Trophoblast cell (in vitro differentiated cells and primary cell): ENCODE measurements at places on chromosomes 5 and 9.

DNA sequence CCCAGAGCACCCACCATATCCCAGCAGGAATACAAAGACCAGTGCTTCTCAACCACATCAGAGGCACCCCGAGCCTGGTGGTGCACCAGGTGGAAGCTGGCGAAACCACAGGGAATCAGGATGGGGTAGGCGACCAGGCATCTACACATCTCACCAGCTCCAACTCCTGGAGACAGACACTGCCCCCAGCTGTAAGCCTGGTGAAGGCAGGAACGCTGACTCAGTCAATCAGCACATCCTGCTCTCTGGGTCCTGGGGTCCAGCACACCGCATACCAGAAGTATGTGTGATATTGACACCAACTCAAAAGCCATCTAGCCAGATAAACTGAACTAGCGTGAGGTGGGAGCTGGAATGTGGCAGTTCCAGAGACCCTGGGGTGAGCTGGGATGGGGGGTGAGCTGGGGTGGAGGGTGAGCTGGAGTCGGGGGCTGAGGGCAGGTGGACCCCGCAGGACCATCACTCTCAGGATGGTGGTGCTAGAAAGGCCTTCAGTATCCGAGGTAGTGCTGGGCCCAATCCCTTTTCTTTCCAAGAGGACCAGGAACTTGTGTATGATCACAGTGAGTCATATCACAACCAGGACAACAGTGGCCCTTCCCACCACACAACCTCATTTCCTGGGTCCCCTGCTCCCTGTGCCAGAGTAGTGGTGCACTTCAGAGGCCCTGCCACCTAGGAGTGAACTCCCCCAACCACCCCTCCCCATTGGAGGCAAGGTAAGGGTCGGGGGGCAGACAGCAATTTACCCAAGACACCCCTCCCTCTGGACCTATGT lies 2.5 kb downstream of the DBN1 start:
- peaks cover 36% of the 10 kb centered on the region for H3K4me1 ChIP-seq
- peaks cover 55% of the 10 kb centered on the region for H3K36me3 ChIP-seq
- H3K27me3 ChIP-seq = no peaks in the 10 kb centered on the region
- H3K27ac ChIP-seq = no peak overlapping the region

- H3K4me1 ChIP-seq = peaks cover 7% of the 10 kb centered on the region
- H3K27ac ChIP-seq = no peak overlapping the region
- no peak overlapping the region for H3K4me3 ChIP-seq
- H3K27me3 ChIP-seq = no peaks in the 10 kb centered on the region
- DNase-seq = no peak
- no peaks in the 10 kb centered on the region for H3K36me3 ChIP-seq
These were observed 17.9 kb upstream of the C5orf47 start for GRCh38 chr5:173970878-173971650.

DNA sequence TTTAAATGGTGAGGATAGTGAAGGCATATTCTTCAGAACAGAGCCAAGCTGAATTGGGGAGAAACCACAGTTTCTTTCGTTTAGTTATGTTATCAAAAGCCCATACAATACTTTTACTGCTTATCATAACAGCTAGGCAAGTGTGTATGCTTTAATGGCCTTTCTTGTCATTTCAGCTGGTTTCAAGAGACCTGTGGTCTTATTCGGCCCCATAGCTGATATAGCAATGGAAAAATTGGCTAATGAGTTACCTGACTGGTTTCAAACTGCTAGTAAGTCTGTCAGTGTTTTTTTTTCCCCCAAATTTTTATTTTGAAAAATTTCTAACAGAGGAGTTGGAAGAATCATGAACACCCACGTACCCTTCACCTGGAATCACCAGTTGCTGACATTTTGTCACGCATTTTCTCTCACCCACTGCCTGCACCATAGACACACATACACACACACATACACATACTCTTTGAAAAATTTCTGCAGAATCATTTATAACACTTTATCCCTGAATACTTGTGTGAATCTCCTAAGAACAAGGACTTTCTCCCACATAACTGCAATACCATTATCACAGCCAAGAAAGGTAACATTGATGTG lies 63.7 kb downstream of the TJP2 start:
- no peak for DNase-seq
- H3K4me1 ChIP-seq = no peaks in the 10 kb centered on the region
- H3K4me3 ChIP-seq = no peak overlapping the region
- no peaks in the 10 kb centered on the region for H3K27me3 ChIP-seq

GRCh38 chr9:131475111-131475955 lies 27.4 kb upstream of the POMT1 start:
- H3K27ac ChIP-seq = no peak overlapping the region
- peaks cover 73% of the 10 kb centered on the region for H3K36me3 ChIP-seq
- no peak for DNase-seq
- no peak overlapping the region for H3K4me3 ChIP-seq

- H3K27me3 ChIP-seq = no peaks in the 10 kb centered on the region
- no peak overlapping the region for H3K4me3 ChIP-seq
- no peaks in the 10 kb centered on the region for H3K4me1 ChIP-seq
- H3K36me3 ChIP-seq = no peaks in the 10 kb centered on the region
These were observed 27.0 kb downstream of the PTGES start for GRCh38 chr9:129725795-129726251.

GRCh38 chr5:68021916-68022315 lies 193.6 kb upstream of the PIK3R1 start:
- H3K27me3 ChIP-seq = no peaks in the 10 kb centered on the region
- H3K4me3 ChIP-seq = no peak overlapping the region
- H3K27ac ChIP-seq = no peak overlapping the region
- H3K4me1 ChIP-seq = peaks cover 2% of the 10 kb centered on the region

DNA sequence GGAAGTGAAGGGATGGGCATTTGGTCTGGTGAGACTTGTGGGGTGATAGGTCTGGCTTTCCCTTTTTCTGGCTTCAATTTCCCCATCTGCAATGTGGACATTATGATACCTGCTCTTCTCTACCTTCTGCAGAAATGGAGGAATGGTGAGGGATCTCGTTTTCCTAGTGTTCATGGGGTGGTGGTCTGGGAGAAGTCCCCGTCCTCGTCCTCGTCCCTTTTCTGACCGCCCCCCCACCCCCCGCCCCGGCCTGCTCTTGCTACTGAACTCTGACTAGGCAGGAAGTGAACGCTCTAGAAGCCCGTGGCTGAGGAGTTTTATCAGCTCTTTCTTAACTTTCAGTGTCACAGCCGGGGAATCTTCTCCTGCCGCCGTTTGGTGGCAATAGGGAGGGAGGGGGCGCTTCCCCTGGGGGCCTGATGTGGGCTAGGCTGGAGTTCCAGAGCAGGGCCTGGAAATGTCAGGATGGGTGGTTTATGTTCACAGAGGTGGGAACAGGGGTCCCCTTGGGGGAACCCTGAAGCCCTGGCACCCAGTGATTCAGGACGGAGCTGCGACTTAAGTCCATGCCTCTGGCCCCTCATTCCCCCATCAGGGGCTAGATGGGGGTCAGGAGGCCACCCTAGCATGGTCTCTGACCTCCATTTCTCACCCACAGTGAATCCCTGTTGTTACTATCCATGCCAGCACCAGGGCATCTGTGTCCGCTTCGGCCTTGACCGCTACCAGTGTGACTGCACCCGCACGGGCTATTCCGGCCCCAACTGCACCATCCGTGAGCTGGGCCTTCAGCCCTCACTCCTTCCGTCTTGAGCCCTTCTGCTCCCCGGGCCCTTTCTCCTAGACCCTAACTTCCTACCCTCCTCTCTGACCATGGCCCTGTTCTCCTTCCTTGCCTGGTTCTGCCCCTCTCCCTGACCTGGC lies 6.7 kb downstream of the PTGS1 start:
- H3K27me3 ChIP-seq = no peaks in the 10 kb centered on the region
- DNase-seq = no peak
- no peak overlapping the region for H3K4me3 ChIP-seq
- no peaks in the 10 kb centered on the region for H3K4me1 ChIP-seq
- H3K36me3 ChIP-seq = no peaks in the 10 kb centered on the region

DNA sequence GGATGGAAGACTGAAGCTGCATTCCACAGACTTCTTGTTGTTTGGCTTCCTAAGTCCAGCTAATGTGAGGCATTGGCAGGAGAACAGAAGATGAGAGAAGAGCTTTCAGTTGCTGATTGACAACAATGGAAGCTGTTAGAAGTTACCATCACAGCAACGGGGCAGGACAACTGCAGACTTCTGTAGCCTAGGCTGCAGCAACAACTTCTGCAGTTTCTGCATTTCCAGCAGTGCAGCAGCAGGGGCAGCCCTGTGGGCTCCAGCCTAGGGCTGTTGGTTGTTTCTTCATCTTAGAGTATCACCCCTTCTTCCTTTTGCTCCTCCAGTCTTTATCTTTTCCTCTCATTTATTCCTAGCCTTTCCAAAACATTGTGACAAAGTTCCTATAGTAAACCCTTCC lies 528.8 kb upstream of the PTGER4 start:
- H3K4me1 ChIP-seq = no peaks in the 10 kb centered on the region
- no peaks in the 10 kb centered on the region for H3K27me3 ChIP-seq
- no peak overlapping the region for H3K4me3 ChIP-seq
- H3K36me3 ChIP-seq = no peaks in the 10 kb centered on the region
- H3K27ac ChIP-seq = no peak overlapping the region
- no peak for DNase-seq

DNA sequence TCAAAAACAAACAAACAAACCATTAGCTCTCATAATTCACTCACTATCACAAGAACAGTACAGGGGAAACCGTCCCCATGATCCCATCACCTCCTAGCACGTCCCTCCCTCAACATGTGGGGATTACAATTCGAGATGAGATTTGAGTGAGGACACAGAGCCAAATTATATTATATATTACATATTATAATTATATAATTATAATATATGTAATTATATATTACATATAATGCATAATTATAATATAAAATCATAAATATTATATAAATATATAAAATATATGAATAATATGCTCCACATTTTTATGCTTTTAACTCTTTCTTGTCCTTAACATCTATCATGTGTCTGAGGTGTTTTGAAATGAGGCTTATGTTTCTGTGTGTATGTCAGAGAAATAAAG lies 3.4 kb upstream of the C9 start:
- H3K4me3 ChIP-seq = no peak overlapping the region
- no peak overlapping the region for H3K27ac ChIP-seq
- H3K27me3 ChIP-seq = no peaks in the 10 kb centered on the region
- H3K4me1 ChIP-seq = peaks cover 2% of the 10 kb centered on the region
- no peak for DNase-seq
- no peaks in the 10 kb centered on the region for H3K36me3 ChIP-seq

- no peak overlapping the region for H3K27ac ChIP-seq
- peaks cover 7% of the 10 kb centered on the region for H3K36me3 ChIP-seq
- peak; percentile 63 for DNase-seq
- no peaks in the 10 kb centered on the region for H3K27me3 ChIP-seq
These were observed 43.3 kb downstream of the PUM3 start for GRCh38 chr9:2800394-2801179.

DNA sequence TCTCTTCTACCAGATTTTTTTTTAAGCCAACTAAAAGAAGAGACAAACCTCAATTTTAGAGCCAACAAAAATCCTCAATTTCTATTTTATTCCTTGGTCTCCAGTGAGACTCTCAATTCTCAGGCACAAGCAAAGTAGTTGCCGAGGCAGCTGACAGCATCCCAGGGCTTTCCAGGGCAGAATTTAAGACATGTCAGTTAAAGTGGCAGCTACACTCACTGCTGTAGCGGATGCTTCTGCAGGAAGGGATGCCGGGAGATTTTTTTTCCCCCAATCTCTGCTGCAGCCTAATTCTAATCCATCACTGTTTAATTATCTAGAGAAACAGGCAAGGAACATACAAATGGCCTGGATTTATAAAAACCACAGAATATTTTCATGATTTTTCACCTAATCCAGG lies 57.0 kb downstream of the TTC39B start:
- no peak overlapping the region for H3K27ac ChIP-seq
- H3K4me1 ChIP-seq = no peaks in the 10 kb centered on the region
- H3K4me3 ChIP-seq = no peak overlapping the region
- no peaks in the 10 kb centered on the region for H3K36me3 ChIP-seq
- DNase-seq = no peak

- no peaks in the 10 kb centered on the region for H3K27me3 ChIP-seq
- no peak overlapping the region for H3K4me3 ChIP-seq
- no peak for DNase-seq
These were observed 213.7 kb upstream of the SNX2 start for GRCh38 chr5:122561209-122561608.

GRCh38 chr5:151245680-151246219 lies 7.2 kb upstream of the GM2A start:
- no peaks in the 10 kb centered on the region for H3K36me3 ChIP-seq
- H3K4me3 ChIP-seq = no peak overlapping the region
- H3K4me1 ChIP-seq = peaks cover 9% of the 10 kb centered on the region
- H3K27me3 ChIP-seq = no peaks in the 10 kb centered on the region
- no peak overlapping the region for H3K27ac ChIP-seq

DNA sequence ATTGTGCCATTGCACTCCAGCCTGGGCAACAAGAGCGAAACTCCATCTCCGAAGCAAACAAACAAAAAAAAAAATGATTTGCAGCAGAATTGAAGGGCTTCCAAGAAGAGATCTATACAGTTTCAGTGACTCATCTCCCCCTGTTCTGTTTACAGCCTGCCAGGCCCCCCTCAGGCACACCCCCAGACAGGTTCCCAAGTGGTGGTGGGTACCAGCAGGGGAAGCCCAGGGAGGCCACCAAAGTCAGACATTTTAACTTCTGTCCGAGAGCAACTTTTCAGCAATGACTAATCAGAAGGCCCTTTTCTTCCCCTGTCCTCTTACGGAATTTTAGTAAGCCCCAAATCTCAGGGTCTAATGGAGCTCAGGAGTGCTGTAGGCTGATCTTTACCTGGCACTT lies 98.7 kb downstream of the PAX5 start:
- no peak overlapping the region for H3K4me3 ChIP-seq
- H3K4me1 ChIP-seq = no peaks in the 10 kb centered on the region
- no peak for DNase-seq
- peaks cover 2% of the 10 kb centered on the region for H3K27me3 ChIP-seq
- H3K36me3 ChIP-seq = no peaks in the 10 kb centered on the region

- no peak for DNase-seq
- H3K4me3 ChIP-seq = no peak overlapping the region
- no peak overlapping the region for H3K27ac ChIP-seq
- H3K36me3 ChIP-seq = no peaks in the 10 kb centered on the region
- H3K4me1 ChIP-seq = no peaks in the 10 kb centered on the region
These were observed 614 bp upstream of the LCN6 start for GRCh38 chr9:136748666-136749611.

GRCh38 chr5:53071298-53071697 lies 38.3 kb downstream of the MOCS2 start:
- H3K36me3 ChIP-seq = peaks cover 4% of the 10 kb centered on the region
- DNase-seq = no peak
- H3K27me3 ChIP-seq = no peaks in the 10 kb centered on the region
- H3K27ac ChIP-seq = no peak overlapping the region
- H3K4me3 ChIP-seq = no peak overlapping the region

DNA sequence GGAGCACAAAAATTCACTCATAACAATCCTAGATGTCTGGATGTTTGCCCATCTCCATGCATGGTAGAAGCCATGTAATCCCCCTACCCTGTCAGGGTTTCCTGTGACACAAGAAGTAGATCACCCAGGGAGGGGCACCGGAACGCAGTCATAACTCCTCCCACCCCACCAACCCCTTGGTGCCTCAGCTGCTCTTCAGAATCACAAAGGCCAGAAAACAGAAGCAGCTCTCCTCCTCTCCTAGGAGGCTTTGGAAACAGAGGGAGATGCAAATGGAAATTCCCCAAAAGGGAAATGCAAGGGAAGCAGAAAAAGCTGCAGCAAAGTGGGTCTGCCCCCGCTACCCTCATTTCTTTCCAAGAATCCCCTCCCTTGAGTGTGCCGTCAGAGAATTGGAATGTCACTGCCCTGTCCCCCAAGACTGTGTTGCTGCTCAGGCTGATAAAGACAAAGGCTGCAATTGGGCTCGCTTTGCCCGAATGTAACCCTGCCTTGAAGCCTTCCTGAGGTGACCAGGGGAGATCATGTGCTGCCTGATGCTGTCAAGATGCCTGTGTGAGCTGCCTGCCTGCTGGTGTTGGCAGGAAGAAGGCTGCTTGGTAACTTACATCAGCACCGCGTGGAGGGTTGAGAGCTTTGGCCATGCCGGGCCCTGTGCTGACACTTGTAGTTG lies 65.5 kb upstream of the ABCA1 start:
- H3K36me3 ChIP-seq = no peaks in the 10 kb centered on the region
- peaks cover 18% of the 10 kb centered on the region for H3K4me1 ChIP-seq
- peak; percentile 29 for DNase-seq
- no peak overlapping the region for H3K27ac ChIP-seq
